ENCODE measurements at places on chromosomes 16 and 17. TPM values are rescaled to one million over a fixed set of nuclear protein-coding genes. Genes with fewer than 3 reads are reported as not detected.

The CDH16 gene
- total RNA-seq, result not detected

The KCNJ2 gene
- total RNA-seq, result 15.5 TPM

The CCL17 gene
- total RNA-seq, result not detected

The PLA2G10 gene
- total RNA-seq, result not detected

The HOXB8 gene
- 1.7 TPM for total RNA-seq

The ASGR2 gene
- total RNA-seq, result not detected

The KRT15 gene
- 2.8 TPM for total RNA-seq

The TEKT5 gene
- not detected for total RNA-seq

The KRTAP9-4 gene
- not detected for total RNA-seq

The PKMYT1 gene
- 48.5 TPM for total RNA-seq

The DBNDD1 gene
- total RNA-seq, result 28.2 TPM

The TBC1D3I gene
- 1.3 TPM for total RNA-seq

The KRT17 gene
- total RNA-seq, result 1.6 TPM

The MON1B gene
- total RNA-seq, result 50.1 TPM

The CCL14 gene
- 9.5 TPM for total RNA-seq

The RAPGEFL1 gene
- 13.4 TPM for total RNA-seq

The PRAC1 gene
- not detected for total RNA-seq

The WSCD1 gene
- 45.7 TPM for total RNA-seq

The SNX20 gene
- not detected for total RNA-seq

The ZG16 gene
- not detected for total RNA-seq

The ZFHX3 gene
- total RNA-seq, result 18.8 TPM

The CAPNS2 gene
- 3.2 TPM for total RNA-seq

The PRSS36 gene
- not detected for total RNA-seq

The ANKFY1 gene
- total RNA-seq, result 51.1 TPM

The HOXB2 gene
- total RNA-seq, result 23.3 TPM

The SYT17 gene
- total RNA-seq, result 1.9 TPM

The MYCBPAP gene
- 0.25 TPM for total RNA-seq

The PRMT7 gene
- total RNA-seq, result 33.8 TPM

The ARL5C gene
- not detected for total RNA-seq

The ASB16 gene
- total RNA-seq, result not detected

The GP1BA gene
- total RNA-seq, result not detected

The CACNG5 gene
- not detected for total RNA-seq

The CMC2 gene
- total RNA-seq, result 97.8 TPM

The SLFN14 gene
- total RNA-seq, result not detected

The MMP15 gene
- total RNA-seq, result 16.0 TPM

The CHST4 gene
- total RNA-seq, result not detected

The HBM gene
- not detected for total RNA-seq

The TMC8 gene
- 1.3 TPM for total RNA-seq

The CSH2 gene
- total RNA-seq, result not detected

The PRSS8 gene
- not detected for total RNA-seq

The HSD17B2 gene
- 4.5 TPM for total RNA-seq

Measured in endothelial cell of umbilical vein (primary cell).